ENCODE measurements at places on chromosomes 1 and 21.

DNA sequence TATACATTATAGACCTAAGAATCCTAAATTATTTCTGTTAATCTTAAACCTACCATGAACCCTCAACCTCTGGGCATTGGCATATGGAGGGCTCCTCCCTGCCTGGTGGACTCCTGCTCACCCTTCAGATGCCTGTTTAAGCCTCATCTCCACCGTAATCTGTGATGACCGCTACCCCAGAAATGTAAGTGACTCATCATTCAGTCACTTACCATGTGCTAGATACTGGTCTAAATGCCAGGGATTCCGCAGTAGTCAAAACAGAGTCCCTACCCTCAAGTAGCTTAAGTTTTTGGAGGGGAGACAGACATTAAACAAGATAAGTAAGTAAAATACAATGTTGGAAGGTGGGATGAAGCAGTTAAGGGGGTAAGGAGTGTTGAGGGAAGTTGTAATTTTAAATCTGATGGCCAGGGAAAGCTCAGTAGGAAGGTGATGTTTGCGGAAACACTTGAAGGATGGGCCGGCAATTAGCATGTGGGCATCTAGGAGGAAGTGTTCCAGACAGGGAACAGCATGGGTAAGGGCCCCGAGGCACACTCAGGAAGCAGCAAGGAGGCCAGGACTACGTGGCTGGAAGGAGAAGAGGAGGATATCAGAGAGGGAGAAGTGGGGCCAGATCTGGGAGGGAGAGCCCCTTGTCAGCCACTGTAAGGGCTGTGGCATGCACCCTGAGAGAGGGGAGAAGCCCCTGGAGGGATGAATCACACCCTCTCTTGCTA is 141.7 kb upstream of the HOOK1 start:
- peak; percentile 23 for DNase-seq

DNA sequence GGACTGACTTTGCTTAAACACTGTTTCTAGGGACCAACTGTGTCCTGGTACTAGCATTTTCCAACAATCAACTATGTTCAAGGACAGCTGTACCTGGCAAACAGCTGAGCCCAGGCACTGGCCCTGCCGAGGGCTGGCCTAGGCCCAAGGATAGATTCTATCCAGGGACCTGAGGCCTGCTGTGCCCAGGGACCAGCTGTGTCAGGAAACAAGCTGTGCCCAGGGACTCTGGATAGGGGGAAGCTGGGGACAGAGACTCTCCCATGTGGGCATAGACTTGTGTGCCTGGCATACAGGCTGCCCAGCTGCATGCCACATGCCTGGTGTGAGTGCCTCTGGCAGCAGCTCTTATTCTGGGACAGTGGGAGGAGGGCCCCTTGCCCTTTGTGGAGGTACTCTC is 38.1 kb upstream of the POU3F1 start:
- DNase-seq: no peak

DNA sequence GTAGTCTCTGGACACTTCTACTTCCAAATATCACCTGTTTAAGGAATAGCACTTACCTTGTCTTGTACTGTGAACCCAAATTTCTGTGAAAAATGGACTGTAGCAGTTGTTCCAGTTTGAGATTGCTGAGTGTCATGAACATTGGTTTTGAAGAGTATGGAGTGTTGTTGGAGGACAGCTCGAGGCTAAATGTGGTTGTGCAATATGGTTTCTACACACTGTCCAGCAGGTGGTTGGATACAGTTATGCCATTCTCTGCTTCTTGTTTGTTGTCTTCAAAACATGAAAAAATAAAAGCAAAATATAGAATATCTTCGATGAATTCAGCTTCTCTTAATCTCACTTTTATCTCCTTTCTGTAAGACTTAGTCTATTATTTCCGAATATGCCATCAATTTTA is 67.1 kb downstream of the DDR2 start:
- no peak for DNase-seq

DNA sequence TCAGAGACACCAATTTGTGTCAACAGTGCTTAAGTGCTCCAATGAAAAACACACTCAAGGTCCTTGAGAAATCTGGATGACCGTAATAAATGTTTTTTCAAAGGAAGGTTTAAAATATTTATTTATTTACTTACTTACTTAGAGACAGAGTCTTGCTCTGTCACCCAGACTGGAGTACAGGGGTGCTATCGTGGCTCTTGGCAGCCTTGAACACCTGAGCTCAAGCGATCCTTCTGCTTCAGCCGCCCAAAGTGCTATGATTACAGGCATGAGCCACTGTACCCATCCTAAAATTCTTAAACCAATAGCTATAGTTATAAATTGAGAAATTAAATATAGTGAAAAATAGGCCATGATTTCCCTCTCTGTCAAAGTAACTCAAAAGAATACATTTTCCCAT is 17.3 kb upstream of the ERICH3 start:
- DNase-seq: no peak

GRCh38 chr21:31514598-31514997 is 144.9 kb upstream of the SOD1 start:
- DNase-seq: peak; percentile 88

DNA sequence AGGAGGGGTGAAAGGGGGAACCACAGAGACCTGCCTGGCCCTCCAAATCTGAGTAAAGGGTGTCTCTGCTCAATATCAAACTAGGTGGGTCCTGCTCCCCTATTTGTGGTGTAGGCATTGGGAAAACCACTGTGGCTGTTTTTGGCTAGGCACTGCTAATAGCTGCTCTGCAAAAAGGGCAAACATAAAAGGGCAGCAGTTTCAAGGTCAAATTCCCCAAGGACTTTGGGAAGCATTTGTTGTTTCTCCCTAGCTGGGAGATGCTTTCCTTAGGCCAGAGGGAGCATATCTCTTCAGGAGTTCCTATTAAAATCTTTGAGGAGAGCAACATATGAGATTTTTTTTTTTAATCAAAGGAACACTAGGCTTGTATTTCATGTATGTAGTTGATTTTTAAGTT is 2.4 kb downstream of the C1orf162 start:
- no peak for DNase-seq

DNA sequence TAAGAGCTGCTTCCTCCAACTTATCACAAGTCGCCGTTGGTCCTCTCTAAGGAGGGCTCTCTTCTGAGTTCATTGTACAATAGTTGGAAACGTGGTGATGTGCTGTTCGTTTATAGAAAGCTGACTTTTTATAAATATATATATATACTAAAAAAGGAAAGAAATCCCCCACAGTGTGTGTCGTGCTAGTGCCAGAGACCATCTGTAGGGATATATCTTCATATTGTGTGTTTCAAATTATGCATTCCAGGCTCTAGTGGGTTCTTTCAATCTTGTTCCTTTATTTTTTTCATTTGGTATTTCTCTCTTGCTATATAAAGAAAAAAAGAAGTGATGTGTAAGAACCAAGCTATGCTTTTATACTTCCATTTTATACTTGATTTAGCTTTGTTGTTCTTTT is 111.8 kb downstream of the TAS1R2 start:
- no peak for DNase-seq

DNA sequence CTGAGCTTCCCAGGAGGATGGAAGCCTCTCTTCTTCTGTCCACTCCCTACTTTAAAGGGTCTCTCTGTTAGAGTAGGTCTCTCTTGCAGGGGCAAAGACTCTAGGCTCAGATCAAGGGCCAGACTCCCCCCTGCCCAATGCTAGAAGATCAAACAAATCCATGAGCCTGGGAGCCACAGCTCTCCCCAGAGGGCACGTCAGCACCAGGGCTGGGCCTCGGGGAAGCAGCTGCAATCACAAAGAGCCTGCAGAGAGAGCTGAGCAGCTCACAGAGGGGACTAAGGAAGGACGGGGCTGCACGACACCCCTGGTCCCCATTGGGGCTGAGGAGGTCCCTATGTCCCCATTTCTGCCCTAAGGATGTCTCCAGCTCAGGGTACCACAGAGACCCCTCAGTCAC is 3.9 kb downstream of the CNTN2 start:
- peak; percentile 73 for DNase-seq

DNA sequence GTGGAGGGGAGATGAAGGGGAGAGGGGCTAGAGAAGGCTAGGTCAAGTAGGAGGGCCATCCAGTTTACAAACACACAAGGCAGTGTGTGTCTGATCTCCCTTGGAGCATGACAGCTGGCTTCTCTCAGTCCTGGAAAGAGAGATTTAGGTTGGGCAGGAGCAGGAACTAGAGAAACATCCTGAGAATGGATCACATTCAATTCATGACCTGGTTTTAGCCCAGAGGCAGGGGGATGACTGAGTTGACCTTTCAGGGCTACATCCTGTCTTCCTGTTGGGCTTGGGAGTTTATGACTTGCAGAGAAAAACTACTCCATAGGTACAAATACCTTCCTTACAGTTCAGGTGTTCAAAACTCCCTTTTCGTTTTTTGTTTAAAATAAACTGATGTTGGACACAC is 97.0 kb downstream of the IGSF21 start:
- DNase-seq: no peak
